ENCODE measurements at places on chromosomes 5 and 9. TPM values are rescaled to one million over a fixed set of nuclear protein-coding genes. Genes with fewer than 3 reads are reported as not detected.

Gene PROB1
- polyA plus RNA-seq: 1.5 TPM

- peak; percentile 53 for DNase-seq
These were observed 21.1 kb downstream of the VCP start for GRCh38 chr9:35051069-35051967.

DNA sequence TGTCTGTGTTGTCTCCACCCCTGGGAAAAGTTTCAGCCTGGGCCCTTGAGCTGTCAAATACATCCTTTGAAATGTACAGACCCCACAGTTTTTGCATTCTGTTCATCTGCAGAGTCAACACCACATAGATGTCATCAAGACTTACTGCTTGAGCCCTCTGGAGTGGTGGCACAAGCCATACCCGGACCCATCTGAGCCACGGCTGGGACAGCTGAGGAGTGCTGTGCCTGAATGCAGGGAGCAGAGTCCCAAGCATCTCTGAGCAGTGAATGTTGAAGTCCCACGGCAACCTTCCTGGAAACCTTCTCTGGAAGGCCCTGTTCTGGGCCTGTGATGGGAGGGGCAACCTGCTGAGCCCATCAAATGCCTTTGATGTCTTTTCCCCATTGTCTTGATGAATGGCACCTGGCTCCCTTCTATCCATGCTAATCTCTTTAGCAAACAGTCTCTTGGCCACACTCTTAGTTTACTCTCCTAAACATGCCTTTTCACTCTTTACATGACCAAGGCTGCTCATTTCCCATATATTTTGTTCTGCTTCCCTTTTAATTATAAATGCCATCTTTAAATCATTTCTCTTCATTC is 92.5 kb downstream of the ATPSCKMT start:
- no peak for DNase-seq

GRCh38 chr5:74384851-74385250 is 255.7 kb downstream of the ENC1 start:
- DNase-seq: peak; percentile 90

- no peak for DNase-seq
These were observed 36.7 kb upstream of the KCNIP1 start for GRCh38 chr5:170466988-170467707.

Gene SMIM33
- not detected for polyA plus RNA-seq

- no peak for DNase-seq
These were observed 175.7 kb downstream of the MELK start for GRCh38 chr9:36748322-36748899.

DNA sequence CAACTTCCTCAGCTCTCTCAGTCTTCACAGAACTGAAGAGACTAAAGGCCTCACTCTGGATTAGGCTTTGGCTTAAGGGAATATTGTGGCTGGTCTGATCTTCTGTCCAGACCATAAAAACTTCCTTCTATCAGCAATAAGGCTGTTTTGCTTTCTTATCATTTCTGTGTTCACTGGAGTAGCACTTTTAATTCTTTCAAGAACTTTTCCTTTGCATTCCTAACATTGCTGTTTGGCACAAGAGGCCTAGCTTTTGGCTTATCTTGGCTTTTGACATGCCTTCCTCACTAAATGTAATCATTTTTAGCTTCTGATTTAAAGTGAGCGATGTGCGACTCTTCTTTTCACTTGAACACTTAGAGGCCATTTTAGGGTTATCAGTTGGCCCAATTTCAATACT is 88.7 kb upstream of the ACOT12 start:
- DNase-seq: no peak

Gene ACTBL2
- not detected for polyA plus RNA-seq

GRCh38 chr9:99807276-99807852 is 14.3 kb upstream of the NR4A3 start:
- DNase-seq: peak; percentile 43

GRCh38 chr5:69271376-69271775 is 36.7 kb downstream of the CDK7 start:
- peak; percentile 12 for DNase-seq

Gene PAX5
- polyA plus RNA-seq: not detected

- no peak for DNase-seq
These were observed 193.6 kb downstream of the ZSWIM6 start for GRCh38 chr5:61525512-61526206.

Gene DNM1
- 7.3 TPM for polyA plus RNA-seq

DNA sequence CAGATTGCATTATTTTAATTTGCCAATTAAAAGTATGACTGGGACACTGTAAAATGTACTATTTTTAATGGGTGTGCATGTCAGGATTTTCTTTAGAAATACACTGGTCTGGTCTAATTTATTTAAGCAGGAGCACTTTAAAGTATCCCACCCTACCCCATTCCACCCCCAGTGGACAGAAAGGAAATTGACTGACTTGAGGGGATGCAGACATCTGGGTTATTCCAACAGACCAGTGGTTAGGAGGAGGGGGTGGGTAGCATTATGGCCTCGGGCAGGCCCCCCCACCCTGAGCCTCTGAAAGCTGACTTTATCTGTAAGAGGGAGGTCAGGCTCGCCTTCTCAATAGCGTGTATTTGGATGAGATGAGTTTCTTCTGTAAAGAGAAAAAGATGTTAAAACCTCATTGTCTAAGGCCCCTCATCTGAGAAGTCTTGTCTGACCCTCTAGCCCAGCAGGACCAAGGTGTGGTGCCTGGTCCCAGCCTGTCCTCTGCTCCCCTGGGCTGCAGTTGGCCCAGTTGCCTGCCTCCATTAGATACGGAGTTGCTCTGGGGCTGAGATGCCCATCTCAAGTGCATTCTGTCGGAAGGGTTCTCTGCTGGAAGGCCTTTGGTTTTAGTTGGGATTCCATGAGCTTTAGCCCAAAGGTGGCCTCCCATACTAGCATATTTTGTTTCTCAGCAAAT is 4.4 kb downstream of the HNRNPAB start:
- DNase-seq: no peak

- no peak for DNase-seq
These were observed 146.4 kb upstream of the TAS2R1 start for GRCh38 chr5:9776525-9776924.

Gene GADD45G
- polyA plus RNA-seq: 48.4 TPM

DNA sequence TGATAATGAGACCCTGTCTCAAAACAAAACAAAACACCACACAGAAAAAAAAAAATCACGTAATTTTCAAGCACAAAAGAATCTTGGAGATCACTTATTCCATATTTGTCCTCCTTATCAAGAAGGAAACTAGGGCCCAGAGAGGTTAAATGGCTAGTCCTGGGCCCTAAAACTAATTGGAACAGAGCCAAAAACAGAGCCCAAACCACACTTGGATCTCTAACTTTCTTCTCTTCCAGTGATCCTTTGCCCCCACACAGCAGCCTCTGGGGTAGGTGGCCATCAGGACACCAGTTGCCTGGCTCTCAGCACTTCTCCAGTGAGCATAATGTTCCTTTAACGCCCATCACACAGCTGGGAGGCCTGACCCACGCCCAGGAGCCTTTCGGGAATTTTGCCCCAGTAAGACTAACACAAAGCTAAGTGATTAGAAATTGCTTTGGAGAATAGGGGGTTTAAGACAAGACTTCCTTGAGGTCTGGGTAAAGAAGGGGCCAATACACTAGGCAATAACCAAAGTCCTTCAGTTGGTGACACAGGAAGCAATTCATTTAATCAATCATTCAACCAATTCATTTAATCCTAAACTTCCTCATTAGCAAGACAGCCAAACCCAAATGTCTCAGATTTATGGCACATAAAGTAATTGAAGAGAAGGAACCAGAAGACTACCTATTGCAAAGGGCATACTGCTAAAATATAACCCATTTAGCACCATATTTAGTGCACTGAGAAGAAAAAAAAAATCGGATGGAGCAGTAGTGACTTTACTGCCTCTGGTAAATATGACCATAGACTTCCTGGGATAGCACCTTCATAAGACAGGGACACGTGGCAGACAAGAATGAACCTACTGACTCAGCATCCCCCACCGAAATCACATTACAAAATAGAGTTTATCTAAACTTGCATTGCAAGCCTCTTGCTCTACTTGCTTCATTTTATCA is 77.8 kb downstream of the ZNF608 start:
- no peak for DNase-seq

DNA sequence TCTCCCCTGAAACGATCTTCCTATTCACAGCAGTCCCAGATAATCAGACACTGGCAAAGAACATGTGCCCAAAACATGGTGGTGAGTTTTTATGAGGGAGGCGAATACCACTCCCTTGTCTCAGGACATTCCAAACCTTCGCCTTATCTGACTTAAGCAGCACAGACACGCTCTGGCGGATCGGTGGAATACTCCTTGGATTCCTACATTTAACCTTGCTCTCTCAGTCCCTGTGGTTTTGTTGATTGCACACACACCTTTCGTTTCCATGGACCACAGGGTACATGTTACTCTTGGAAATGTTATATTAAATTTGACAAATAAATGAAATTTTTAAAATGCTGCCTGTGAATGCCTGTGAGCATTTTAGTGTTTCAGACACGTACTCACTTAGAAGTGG is 87.8 kb upstream of the CPEB4 start:
- no peak for DNase-seq

DNA sequence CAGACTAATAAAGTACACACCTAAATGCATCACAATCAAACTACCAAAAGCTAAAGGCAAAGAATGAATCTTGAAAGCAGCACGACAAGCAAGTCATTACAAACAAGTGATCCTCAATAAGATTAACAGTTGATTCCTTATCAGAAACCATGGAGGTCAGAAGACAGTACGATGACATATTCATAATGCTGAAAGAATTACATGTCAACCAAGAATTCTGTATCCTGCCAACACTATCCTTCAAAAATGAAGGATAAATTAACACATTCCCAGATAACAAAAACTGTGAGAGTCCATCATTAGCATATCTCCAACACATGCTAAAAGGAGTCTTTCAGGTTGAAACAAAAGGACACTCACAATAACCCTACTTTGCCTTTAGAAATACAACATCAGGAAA is 39.4 kb downstream of the NR3C1 start:
- no peak for DNase-seq

- no peak for DNase-seq
These were observed 96.8 kb downstream of the RAPGEF6 start for GRCh38 chr5:131538177-131538593.

DNA sequence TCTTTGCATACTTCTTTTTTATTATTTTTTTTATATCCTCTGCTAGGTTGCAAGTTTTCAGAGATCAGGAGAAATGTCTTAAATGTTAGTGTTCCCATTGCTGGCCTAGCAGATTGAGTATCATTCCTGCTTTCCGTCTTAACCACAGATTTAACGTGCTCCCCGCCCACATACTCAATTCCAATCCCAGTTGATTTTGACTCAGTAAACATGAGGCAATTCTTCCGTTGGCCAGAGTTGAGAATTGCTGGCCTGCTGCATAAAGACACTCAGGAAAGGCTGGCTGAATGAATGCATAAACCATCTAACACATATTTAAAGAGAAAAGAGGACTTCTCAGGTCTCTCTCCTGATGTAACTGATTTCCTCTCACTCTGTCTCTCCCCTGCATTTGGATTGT is 46.8 kb upstream of the PLPP6 start:
- no peak for DNase-seq

- peak; percentile 58 for DNase-seq
These were observed 24.2 kb downstream of the GALNT12 start for GRCh38 chr9:98831696-98832095.

DNA sequence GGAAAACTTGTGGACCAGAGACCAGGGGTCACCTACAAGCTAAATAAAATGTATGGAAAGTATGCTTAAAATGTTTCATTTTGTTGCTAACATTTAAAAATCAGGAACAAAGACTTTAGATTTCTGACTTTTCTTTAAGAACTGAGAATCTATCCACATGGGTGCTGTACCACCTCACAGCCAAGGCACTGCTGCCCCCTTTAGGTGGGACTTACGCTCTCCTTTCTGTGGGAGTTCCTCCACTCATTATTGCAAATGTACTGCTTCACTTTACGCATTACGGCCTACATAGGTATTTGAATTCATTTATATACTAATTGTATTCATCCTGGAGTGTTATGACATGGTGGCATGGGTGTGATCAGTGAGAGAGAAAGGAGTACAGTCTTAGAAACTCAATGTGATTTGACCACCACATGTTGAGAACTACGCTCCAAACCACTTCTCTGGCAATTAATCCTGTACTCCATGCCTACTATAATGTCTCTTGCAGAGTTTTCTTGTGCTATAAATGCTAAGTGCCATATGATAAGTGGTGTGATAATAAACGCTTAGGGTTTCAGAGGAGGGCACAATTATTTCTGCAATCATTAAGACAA is 24.7 kb upstream of the CETN3 start:
- peak; percentile 26 for DNase-seq

Gene SLCO4C1
- 9.0 TPM for polyA plus RNA-seq

Gene OR1J2
- not detected for polyA plus RNA-seq

- DNase-seq: no peak
These were observed 173.3 kb downstream of the COL23A1 start for GRCh38 chr5:178416919-178417318.

Gene ARHGAP26
- polyA plus RNA-seq: 2.5 TPM

DNA sequence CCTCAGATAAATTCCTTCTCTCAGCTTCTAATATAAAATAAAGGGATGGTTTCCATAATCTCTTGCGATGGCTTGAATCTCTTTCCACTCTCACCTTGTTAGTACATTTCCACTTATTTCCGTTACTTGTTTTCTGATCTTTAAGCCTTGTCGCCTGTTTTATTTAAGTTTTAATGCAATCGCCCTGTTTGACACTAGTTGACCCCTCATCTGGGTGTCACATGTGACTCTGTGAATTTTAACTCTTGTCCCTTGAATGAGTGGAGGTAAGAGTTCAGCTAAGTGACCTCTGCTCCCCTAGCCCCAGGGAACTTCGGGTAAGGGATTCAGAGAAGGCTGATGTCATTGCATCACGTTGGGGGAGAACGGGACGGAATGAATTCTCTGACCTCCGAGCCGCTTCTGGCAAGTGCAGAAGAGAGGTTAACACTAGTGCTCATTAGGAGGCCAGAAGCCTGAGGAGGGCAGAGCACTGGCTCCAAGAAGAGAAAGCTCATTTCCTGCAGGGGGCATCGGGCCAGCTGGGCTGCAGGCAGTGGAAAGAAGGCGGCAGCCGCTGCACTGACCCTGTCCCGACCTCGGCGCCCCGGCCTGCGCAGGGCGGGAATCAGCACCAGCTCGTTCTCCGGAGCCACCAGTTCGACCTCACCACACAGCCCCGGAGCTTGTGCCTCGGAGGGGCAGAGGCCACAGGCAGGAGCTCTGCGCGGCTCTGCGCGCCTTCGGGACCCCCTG is 569 bp downstream of the HINT2 start:
- peak; percentile 94 for DNase-seq

DNA sequence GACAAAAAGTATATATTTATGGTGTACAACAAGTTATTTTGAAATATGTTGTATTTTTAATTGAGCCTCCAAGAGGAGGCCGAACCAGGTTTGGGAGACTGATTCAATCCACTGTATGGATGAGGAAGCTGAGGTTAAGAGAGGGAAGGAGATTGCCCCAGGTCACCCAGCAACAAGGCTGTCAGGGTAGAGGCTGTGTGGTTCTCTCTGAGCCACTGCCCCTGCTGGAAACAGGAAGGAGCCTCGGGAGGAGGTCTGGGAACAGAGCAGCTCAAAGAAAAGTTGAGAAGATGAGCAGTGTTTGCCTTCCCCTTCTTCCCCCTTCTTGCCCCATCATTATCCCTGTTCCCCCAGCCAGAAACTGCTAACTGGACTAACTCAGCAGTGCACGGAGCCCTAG is 6.6 kb upstream of the FAT2 start:
- DNase-seq: no peak

All from kidney (tissue), 22 donors.